ENCODE measurements at places on chromosomes 7 and 10.

DNA sequence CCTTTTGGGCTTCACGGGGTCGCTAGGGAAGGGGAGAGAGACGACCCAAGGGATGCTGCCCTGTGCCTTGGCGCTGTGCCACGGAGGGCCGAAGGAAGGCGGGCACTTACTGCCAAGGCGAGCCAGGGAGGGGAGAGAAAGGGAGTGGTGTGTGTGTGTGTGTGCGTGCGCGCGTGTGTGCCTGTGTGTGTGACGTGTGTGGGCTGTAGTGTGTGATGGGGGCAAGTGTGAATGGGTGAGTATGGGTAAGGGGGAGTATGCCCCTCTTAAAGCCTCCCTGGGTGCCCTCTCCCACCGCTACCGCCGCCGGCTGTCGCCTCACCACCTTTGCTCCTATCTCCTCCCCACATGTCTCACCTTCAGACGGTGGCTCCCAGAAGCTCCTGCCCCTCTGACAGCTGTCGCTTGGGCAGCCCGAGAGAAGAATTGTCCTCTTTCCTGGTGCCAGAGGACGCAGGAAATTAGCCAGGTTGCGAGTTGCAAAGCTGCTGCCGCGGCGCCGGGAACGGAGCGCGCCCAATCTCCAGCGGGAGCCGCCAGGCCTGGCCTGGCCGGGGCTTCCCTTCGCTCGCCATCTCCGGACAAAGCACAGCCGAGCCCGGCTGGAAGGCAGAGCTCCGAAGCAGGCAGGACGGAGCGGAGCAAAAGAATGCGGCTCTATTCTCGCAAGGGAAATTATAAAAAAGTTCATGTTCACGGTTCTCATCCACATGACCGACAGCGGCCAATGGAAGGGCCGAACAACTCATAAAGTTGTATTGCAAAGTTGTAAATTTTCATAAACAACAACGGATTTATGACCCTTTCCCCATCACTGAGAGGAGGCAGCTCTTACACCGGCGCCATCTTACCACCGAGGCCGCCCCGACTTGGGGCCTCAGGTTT, at the start of gene HOXA3:
Gene HOXA3 (minus strand): TSS at position 653 of the 885 bp plus-strand sequence. CDS start 41,943 bp downstream, outside the sequence.
- DNase-seq: no peak

GRCh38 chr10:88960802-88961201, 8.2 kb upstream of the ACTA2 start:
- no peak for DNase-seq

DNA sequence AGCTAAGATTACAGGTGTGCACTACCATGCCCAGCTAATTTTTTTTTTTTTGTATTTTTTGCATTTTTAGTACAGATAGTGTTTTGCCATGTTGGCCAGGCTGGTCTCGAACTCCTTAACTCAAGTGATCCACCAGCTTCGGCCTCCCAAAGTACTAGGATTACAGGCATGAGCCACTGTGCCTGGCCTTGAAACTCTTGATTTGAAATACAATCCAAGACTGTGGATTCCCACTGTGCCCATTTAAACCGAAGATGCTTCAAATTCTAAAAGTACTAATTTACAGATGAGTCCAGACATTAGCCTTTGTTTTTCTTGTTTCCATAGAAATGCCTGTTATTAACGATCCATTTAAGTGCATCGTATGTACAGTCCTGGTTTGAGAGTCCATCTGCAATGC, 130.9 kb downstream of the CACNA2D1 start:
- DNase-seq: no peak

DNA sequence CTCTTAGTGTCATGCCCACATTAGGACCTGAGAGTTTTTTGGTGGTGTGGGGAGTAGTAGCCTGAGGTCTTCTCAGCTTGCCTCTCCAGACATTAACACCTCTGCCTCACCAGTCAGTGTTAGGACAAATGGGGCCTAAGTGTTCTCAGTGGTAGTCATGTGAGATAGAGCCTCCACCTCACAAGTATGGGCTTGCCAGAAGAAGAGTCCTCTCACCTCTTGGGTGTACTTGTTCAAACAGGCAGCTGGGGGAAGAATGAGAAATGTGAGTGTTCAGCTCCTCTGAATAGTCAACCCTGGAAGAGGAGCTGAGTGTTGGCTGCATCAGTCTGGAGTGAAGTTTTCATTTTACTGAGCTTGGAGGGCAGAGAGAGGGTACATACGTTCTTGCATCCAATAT, 464.6 kb downstream of the POM121L12 start:
- DNase-seq: no peak

Measured in Right ventricle myocardium inferior (tissue), 1 donor.